ENCODE measurements at places on chromosomes 1 and 21.

DNA sequence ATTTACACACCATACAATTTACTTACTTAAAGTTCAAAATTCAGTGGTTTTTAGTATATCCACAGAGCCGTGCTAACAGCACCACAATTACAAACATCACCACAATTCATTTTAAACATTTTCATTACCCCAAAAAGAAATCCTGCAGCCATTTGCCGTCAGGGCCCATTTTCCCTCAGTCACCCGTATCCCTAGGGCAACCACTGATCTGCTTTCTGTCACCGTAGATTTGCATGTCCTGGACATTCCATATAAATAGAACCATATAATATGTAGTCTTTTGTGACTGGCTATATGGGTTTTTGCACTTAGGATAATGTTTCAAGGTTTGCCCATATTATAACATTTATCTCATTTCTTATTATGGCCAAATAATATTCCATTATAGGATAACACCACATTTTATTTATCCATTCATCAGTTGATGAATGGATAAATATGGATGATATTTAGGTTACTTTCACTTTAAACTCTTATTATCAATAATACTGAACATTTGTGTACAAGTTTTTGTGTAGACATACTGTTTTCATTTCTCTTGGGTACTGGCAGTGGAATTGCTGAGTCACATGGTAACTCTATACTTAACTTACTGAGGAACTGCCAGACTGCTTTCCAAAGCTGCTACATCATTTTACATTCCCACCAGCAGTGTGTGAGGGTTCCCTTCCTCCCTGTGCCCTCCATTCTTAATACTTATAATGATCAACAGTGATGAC is 68.9 kb downstream of the ST3GAL3 start:
- DNase-seq: no peak

DNA sequence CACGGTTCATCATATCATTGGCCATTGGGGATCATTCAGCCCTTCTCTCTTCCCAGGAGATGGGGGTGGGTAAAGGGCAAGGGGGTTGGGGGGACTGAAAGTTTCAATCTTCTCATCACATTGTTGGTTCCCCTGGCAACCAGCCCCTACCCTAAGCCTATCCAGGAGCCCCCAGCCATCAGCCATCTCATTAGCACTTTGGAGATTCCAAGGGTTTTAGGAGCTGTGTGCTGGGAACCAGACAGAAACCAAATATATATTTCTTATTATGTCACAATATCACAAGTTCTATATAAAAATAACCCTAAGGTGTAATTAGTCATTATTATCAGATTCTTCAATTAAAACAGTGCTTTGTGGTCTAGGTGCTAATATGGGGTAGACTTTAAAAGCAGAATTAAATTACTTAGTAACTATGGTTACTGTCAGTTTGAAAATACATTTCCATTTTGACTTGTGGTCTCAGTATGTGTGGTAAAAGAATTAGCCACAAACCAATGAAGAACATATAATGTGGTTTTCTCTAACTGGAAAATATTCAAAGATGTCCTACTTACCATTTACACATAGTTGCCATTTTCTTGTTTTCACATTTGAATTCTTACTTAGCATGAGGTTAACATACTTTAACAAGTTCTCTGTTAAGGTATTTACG is 28.1 kb downstream of the IL23R start:
- DNase-seq: no peak

DNA sequence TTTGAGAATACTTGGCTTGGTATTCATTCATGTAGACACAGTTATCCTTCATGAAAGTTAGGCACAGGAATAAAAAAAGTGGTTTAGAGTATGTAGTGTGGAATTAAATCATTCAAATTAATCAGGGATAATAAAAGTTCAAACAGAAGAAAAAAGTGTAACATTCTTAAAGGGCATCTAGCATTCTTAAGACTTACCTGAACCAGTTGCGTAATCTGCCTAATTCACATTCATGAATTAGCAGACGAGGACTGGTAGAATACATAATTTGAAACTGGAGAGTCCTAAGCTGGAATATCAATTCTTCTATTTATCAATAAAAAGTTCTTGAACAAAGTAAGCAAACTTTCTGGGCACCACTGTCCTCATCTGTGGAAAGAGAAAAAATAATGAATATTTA is 157.0 kb upstream of the DEPDC1 start:
- no peak for DNase-seq

GRCh38 chr1:223639331-223639749 is 26.2 kb downstream of the CAPN8 start:
- DNase-seq: no peak

- no peak for DNase-seq
Measured at GRCh38 chr1:171472183-171472647, 13.1 kb upstream of the PRRC2C start.

DNA sequence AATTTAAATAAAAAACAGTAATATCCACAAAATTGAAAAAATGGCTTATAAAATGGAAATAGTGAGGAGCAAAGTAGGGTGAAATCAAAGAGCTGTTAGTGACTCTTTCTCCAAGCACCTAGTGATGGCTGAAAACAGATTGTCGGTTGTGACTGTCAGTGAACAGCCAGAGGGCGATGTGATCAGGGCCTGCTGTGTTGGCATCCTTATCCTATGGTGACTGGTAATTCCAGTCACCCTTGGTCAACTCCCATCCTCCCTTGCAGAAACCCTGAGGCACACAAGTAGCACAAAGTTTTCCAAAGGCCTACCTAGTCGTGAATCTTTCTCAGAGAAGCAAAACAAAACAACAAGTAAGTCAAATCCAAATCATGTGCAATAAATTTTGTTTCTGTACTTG is 599.8 kb upstream of the CXADR start:
- no peak for DNase-seq

DNA sequence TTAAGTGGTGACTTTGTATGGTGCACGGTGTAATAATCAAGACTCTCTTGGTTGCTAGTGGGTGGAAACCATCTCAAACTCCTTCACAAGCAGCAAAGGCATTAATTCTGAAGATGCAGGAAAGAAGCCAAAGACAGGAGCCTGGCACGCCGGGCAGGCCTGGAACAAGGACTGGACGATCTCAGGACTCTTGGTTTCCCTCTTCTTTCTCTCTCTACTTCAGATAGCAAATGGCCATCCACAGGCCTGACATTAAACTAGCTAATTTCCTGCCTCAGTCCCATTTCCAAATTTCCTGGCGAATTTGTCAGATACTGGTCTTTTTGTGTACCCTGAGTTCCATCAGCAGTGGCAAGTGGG is 28.2 kb downstream of the STYXL2 start:
- DNase-seq: no peak

DNA sequence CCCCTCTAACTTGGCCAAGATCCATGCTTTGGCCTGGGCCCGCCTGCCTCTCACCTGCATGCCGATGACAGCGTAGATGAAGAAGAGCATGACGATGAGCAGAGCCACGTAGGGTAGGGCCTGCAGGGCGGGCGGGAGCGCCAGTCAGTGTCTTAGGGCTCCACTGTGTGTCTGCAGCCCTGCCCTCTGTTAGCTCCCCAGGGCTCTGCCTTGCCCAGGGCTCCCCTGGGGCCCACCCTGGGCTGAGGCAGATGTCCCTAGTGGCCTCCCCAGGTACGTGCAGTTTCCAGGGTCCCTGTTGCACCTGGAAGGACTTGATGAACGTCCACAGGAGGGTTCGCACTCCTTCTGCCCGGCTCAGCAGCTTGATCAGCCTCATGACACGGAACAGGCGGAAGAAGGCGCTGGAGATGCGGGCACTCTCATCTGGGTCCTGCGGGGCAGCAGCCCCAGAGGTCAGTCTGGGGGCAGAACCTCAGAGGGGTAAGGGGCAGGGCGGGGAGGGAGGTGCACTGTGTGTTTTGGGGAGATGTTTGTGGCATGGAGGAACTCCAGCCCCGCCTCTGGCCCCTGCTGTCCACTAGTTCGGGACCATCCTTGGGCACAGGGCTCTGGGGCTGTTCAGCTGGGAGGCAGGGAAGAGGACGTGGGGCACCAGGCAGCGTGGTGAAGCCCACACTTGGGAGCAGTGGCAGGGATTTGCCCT is 29.8 kb upstream of the KIF21B start:
- no peak for DNase-seq

DNA sequence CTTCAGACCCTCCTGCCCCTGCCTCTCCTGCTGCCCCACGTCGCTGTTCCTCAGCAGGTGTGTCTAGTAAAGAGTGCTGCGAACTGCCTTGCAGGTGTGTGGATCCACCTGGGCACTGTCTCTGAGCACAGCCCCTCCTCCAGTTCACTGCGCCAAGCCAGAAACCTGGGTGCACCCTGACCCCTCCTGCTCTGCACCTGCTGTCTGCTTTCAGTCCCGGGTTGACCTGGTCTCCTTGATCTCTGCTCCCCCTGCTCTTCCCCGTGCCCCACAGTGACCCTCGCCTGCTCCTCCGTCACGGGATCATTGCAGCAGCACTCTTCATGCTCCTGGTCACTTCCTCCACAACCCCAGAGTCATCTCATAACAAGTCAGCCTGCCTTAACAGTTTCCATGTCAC is 6.5 kb downstream of the A3GALT2 start:
- DNase-seq: no peak

GRCh38 chr1:179545321-179545720 is 30.4 kb downstream of the NPHS2 start:
- no peak for DNase-seq

- no peak for DNase-seq
Measured at GRCh38 chr1:57632401-57632800, 208.5 kb upstream of the DAB1 start.

- no peak for DNase-seq
Measured at GRCh38 chr1:17684810-17685209, 70.3 kb upstream of the ACTL8 start.

DNA sequence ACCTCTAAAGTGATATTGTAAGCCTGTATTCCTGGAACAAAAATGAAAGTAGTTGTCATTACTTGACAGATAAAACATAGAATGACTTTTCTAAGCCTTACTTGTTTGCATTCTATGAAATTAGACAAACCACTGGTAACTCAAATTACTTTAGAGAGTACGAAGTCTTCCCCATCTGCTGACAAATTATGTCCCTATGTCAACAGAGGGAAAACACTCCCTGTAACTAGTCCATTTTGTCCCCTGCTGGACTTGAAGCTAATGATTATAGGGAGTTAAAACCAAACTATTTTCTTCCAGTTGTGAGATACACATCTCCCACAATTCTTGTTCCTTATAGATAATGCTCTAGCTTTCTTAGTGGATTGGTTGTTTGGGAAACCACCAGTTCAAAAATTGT is 39.6 kb downstream of the GREM2 start:
- no peak for DNase-seq

GRCh38 chr1:228530951-228531731 is 44.0 kb downstream of the RNF187 start:
- no peak for DNase-seq

DNA sequence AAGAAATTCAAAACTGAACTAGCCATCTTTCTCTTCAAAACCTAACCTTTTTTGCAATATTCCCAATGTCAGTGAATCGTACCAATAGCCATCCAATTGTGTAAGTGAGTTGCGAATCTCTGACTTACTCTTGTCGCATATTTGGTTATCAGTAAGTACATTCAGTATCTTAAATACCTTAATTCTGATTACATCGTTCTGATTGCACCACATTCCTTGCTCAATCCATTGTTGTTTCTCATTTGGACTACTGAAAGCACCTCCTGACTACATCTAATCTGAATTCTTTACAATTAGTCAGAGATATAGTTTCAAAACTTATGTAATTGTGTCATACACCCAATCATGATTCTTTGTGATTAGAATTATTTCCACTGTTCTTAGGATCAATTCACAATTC is 16.8 kb upstream of the BRINP3 start:
- DNase-seq: no peak

GRCh38 chr1:68585351-68585750 is 88.5 kb upstream of the DEPDC1 start:
- no peak for DNase-seq

DNA sequence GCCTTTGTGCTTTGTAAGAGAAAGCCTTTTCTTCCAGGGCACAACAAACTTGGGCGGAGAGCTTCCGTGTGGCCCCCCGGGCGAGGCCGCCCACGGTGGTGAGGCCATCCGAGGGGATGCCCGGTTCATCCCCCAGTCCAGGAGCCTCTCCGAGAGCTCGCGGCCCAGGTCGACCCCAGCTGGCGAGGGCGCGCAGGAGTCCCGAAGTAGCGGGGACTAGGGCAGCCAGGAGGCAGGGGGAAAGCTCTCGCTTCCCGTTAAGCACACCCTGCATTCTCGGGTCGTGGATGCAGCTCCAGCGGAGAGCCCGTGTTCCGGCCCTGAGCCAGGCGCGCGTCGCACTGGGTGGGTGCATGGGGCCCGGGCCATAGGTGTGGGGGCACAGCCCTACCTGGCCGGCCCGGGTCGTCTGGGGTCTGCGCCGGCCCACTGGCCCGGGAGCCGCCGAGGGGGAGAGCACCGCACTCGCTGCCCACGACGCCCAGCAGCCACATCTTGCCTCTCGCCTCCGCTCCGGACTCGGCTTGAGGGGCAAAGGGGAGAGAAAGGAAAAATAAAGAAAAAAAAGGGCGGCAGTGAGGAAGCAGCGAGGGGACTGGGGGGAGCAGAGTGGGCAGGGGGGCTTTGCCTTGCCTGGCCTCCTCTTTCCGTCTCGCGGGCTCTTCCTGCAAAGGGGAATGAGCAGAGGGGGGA is 1.8 kb downstream of the RNF220 start:
- DNase-seq: no peak

GRCh38 chr1:89725011-89725370 is 92.1 kb downstream of the LRRC8C start:
- DNase-seq: no peak

DNA sequence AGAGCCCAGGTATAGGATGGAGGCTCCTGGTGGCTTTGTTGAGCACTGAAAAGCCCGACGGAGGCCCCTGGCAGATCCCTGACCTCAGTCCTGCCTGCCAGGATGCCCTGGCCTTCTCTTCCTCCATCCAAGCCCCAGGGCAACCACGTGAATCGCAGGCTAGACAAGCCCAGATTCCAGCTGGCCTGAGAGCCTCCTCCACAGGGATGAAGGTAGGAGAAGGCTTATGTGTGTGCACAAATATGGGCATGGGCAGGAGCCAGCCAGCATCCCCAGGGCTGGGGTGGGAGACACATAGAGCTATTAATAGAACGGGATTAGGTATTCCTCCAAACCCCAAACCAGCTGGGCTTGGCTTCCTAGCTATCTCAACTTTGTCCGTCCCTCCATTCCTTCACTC is 4.0 kb upstream of the EXTL1 start:
- DNase-seq: no peak

DNA sequence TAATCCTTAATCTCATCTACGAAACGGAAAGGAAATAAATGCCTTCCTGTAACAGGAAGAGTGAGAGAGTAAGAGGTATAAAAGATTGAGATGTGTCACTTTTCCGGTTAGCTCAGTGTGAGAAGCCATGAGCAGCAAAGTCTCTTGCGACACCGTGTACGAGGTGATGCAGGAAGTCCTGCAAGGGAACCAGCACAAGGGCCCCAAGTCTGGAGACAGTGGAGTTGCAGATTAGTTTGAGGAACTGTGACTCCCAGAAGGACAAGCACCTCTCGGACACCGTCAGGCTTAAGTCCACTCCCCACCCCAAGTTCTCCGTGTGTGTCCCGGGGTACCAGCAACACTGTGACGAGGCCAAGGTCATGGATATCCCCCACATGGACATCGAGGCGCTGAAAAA is 592.3 kb upstream of the ADGRL2 start:
- DNase-seq: no peak
